ENCODE measurements at places on chromosomes 4 and X.
A peak's percentile ranks its signal among the peaks of the same experiment; 100 is the strongest.

- H3K4me3 ChIP-seq, result no peak overlapping the region
- no peaks in the 10 kb centered on the region for H3K4me1 ChIP-seq
- no peaks in the 10 kb centered on the region for H3K36me3 ChIP-seq
- H3K27ac ChIP-seq, result no peak overlapping the region
These were observed 645.3 kb downstream of the TLL1 start for GRCh38 chr4:166518315-166518714.

DNA sequence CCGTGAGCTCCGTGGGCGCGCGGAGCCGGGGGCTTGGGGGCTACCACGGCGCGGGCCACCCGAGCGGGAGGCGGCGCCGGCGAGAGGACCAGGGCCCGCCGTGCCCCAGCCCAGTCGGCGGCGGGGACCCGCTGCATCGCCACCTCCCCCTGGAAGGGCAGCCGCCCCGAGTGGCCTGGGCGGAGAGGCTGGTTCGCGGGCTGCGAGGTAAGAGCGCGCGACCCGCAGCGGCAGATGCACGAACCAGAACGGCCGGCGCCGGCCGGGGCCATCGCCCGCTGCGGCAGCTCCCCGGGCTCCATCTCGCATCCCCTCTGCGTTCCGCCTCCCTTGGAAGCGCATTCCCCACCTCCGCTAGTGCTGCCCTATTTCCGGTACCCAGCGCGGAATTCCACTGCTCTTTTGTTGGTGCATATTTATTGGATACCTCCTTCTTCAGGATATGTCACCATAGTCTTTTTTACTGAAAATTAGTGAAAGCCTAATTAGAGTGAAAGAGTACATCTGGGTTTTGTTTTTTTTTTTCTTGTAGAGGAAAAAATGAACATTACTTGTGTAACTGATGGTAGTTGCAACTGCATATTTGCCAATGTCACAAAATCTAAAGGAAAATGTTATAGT is 797 bp downstream of the PKD2 start:
- no peak overlapping the region for H3K27ac ChIP-seq
- H3K27me3 ChIP-seq, result peaks cover 8% of the 10 kb centered on the region
- no peak for DNase-seq
- peaks cover 19% of the 10 kb centered on the region for H3K4me1 ChIP-seq
- H3K36me3 ChIP-seq, result no peaks in the 10 kb centered on the region
- peak overlapping the region; percentile 89 for H3K4me3 ChIP-seq

- H3K27ac ChIP-seq, result no peak overlapping the region
- no peaks in the 10 kb centered on the region for H3K4me1 ChIP-seq
- no peaks in the 10 kb centered on the region for H3K36me3 ChIP-seq
- DNase-seq, result no peak
- no peak overlapping the region for H3K4me3 ChIP-seq
These were observed 2542.7 kb downstream of the PCDH7 start for GRCh38 chr4:33262824-33263223.

DNA sequence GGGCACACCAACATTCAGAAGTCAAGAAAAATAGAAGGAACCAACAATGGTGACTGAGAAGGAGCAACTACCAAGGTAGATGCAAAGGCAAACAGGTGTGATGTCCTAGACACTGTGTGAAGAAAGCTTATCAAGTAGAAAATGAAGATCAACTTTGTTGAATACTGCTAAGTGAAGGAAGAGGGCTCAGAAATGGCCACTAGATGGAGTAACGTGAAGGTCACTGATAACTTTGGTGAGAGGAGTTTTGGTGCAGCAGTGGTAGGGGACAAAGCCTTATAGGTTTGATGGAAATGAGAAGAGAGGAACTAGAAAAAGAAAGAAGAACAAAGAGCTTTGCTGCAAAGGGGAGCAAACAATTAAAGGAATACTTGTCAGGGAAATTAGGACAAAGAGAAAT is 23.5 kb downstream of the OTC start:
- no peaks in the 10 kb centered on the region for H3K36me3 ChIP-seq
- no peak for DNase-seq
- H3K27me3 ChIP-seq, result peaks cover 4% of the 10 kb centered on the region
- no peak overlapping the region for H3K4me3 ChIP-seq
- H3K4me1 ChIP-seq, result no peaks in the 10 kb centered on the region
- H3K27ac ChIP-seq, result no peak overlapping the region

DNA sequence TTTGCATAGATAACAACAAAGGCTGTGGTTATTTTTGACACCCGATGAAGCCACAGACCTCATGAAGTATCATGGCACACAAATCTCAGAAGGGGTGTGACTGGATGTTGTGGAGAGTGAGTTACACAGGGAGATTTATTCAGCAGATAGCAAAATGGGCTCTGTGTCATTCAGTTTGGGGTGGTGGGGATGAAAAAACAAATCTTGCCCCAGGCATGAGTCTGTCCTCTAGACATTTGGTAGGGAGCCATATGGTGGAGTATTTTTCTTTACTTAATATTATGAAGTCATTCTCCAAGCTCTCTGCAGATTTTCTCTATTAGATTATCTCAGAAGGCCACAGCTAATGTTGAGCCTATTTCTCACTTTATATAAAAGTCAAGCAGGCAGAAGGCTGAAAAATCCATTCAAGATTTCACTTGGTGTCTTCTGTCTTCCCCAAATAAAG is 277.1 kb upstream of the TENM3 start:
- H3K36me3 ChIP-seq, result no peaks in the 10 kb centered on the region
- DNase-seq, result no peak
- H3K27ac ChIP-seq, result no peak overlapping the region
- H3K27me3 ChIP-seq, result no peaks in the 10 kb centered on the region
- peaks cover 1% of the 10 kb centered on the region for H3K4me1 ChIP-seq

GRCh38 chr4:101651778-101652177 is 138.8 kb upstream of the BANK1 start:
- H3K4me3 ChIP-seq, result no peak overlapping the region
- DNase-seq, result no peak
- H3K27me3 ChIP-seq, result no peaks in the 10 kb centered on the region

- no peak overlapping the region for H3K27ac ChIP-seq
- peaks cover 24% of the 10 kb centered on the region for H3K4me1 ChIP-seq
- no peak overlapping the region for H3K4me3 ChIP-seq
- no peak for DNase-seq
- no peaks in the 10 kb centered on the region for H3K27me3 ChIP-seq
- peaks cover 14% of the 10 kb centered on the region for H3K36me3 ChIP-seq
These were observed 103.8 kb downstream of the CAMK2D start for GRCh38 chr4:113657586-113658233.

DNA sequence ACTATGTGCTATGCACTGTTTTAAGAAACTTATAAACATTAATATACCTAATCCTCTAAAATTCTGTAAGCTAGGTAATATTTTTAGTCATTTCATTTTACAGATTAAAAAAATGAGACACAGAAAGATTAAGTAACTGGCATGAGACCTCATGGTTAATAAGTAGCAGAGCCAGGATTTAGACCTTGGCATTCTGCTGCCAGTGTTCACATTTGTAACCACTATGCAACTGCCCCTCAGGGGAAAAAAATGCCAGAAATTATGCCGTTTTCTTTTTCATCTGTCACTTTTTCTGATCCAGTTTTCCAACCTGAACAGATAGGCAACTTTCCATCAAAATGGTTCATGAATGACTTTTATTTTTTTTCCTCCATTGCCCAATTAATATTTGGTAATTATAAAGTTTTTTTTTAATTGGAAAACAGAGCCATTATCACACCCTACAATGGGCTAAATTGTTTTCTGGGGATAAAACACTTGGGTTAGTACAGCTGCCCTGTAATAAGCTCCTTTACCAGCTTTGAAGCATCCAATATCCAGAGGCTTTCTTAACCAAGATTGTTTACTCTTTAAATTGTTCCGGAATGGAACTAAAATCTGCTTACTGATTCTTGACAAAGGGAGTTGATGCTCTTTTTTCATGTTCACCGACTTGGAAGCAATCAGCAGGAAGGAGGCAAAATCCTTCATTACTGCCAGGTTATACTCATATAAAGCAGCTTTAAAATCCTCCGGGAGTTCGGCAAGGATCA is 56.4 kb upstream of the DDX60 start:
- DNase-seq, result no peak
- H3K27ac ChIP-seq, result no peak overlapping the region
- H3K36me3 ChIP-seq, result peaks cover 45% of the 10 kb centered on the region
- H3K27me3 ChIP-seq, result no peaks in the 10 kb centered on the region
- no peak overlapping the region for H3K4me3 ChIP-seq

- H3K27me3 ChIP-seq, result no peaks in the 10 kb centered on the region
- no peaks in the 10 kb centered on the region for H3K36me3 ChIP-seq
- no peaks in the 10 kb centered on the region for H3K4me1 ChIP-seq
- no peak for DNase-seq
- H3K4me3 ChIP-seq, result no peak overlapping the region
- H3K27ac ChIP-seq, result no peak overlapping the region
These were observed 6.3 kb downstream of the TMEM31 start for GRCh38 chrX:103716962-103717361.

GRCh38 chrX:2237976-2238375 is 262.8 kb downstream of the DHRSX start:
- no peak overlapping the region for H3K27ac ChIP-seq
- H3K27me3 ChIP-seq, result no peaks in the 10 kb centered on the region
- H3K4me3 ChIP-seq, result no peak overlapping the region
- H3K36me3 ChIP-seq, result peaks cover 26% of the 10 kb centered on the region

GRCh38 chrX:16646366-16647138 is 3.4 kb upstream of the S100G start:
- H3K4me3 ChIP-seq, result no peak overlapping the region
- H3K4me1 ChIP-seq, result no peaks in the 10 kb centered on the region
- peaks cover 8% of the 10 kb centered on the region for H3K36me3 ChIP-seq

GRCh38 chr4:56371426-56372220 is 15.7 kb downstream of the AASDH start:
- no peaks in the 10 kb centered on the region for H3K27me3 ChIP-seq
- peaks cover 25% of the 10 kb centered on the region for H3K36me3 ChIP-seq
- H3K4me1 ChIP-seq, result no peaks in the 10 kb centered on the region
- no peak overlapping the region for H3K4me3 ChIP-seq
- H3K27ac ChIP-seq, result peak overlapping the region; percentile 26

DNA sequence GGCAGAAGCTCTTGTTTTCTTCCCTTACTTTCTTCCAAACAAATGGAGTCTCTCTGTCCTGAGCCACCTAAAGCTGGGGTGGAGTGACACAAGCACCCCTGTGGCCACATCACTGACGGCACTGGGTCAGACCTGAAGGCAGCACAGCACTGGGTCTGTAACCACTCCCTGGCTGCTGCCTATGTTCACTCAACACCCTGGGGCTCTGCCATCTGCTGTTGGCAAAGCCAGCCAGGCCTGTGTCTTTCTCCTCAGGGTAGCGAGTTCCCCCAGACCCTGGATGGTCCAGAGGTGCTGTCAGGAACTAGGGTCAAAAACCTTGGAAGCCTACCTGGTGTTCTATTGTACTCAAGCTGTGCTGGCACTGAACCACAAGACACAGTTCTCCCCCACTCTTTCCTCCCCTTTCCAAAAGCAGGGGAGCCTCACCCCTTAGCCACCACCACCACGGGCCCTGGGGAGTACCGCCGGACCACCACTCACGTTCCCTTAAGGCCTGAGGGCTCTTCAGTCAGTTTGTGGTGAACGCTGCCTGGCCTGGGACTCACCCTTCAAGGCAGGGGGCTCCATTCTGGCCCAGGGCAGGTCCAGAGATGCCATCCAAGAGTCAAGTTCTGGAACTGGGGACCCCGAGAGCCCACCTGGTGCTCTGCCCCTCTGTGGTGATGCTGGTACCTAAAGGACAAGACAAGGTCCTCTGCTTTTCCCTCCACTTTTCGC is 31.5 kb downstream of the TMEM271 start:
- H3K4me1 ChIP-seq, result no peaks in the 10 kb centered on the region
- peaks cover 2% of the 10 kb centered on the region for H3K36me3 ChIP-seq
- no peak overlapping the region for H3K27ac ChIP-seq
- no peak overlapping the region for H3K4me3 ChIP-seq

- no peak overlapping the region for H3K4me3 ChIP-seq
- H3K4me1 ChIP-seq, result peaks cover 16% of the 10 kb centered on the region
- no peak for DNase-seq
- H3K27me3 ChIP-seq, result no peaks in the 10 kb centered on the region
These were observed 2.0 kb upstream of the SYP start for GRCh38 chrX:49202022-49202421.

GRCh38 chr4:61921920-61922319 is 721.8 kb downstream of the ADGRL3 start:
- H3K36me3 ChIP-seq, result no peaks in the 10 kb centered on the region
- H3K4me3 ChIP-seq, result no peak overlapping the region
- H3K27me3 ChIP-seq, result no peaks in the 10 kb centered on the region

DNA sequence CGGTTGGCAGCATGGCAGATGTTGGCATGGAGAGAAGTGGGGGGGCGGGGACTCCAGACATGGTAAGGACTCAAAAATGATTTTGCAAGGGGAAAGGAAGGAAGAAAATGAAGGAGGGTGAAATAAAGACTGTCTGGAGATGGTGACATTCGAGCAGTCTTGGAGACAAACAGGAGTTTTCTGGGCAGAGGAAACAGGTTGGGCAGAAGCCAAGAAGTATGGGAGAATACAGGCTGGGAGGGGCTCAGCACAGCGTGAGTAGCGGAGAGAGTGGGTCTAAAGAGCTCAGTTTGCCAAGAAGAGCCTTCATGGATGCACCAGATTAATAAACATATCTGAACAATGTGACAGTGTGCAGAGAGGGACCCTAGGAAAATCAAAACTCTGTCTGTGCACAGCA is 13.3 kb upstream of the CRMP1 start:
- no peak overlapping the region for H3K27ac ChIP-seq
- no peaks in the 10 kb centered on the region for H3K4me1 ChIP-seq
- no peaks in the 10 kb centered on the region for H3K36me3 ChIP-seq
- no peak for DNase-seq

- no peak for DNase-seq
- no peaks in the 10 kb centered on the region for H3K27me3 ChIP-seq
- peak overlapping the region; percentile 76 for H3K4me3 ChIP-seq
- peaks cover 10% of the 10 kb centered on the region for H3K4me1 ChIP-seq
These were observed 118.8 kb upstream of the AFF2 start for GRCh38 chrX:148381603-148382002.

DNA sequence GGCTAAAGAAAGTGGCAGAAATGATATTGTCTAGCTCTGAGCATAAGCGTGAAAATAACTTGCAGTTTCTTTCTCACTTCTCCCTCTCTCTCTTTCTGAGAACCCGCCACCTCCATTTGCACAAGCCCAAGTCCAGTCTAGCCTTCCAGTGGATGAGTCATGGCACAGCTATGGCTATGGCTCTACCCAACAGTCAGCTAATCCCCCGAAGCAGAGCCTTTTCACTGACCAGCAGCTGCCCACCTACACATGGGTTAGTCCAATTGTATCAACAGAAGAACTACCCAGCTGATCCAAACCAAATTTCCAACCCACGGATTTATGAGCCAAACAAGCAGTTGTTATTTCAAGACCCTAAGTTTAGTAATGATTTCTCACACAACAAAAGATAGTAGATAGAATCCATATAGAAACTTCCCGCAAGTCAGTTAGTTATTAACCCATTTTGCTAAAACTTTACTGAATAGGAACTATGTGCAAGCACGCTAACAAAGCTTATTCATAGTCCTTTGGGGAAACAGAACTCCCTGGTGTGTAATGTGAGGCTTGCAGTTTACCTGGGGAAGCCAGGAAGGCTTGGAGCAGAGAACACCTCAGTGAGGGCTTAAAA is 282.3 kb downstream of the INPP4B start:
- DNase-seq, result no peak
- no peaks in the 10 kb centered on the region for H3K4me1 ChIP-seq
- H3K27me3 ChIP-seq, result no peaks in the 10 kb centered on the region
- no peak overlapping the region for H3K4me3 ChIP-seq
- H3K36me3 ChIP-seq, result no peaks in the 10 kb centered on the region

All from memory B cell (primary cell).